ENCODE measurements at places on chromosomes 6 and 20.

GRCh38 chr20:38111366-38112232 is 53.5 kb downstream of the TGM2 start:
- DNase-seq, result no peak

DNA sequence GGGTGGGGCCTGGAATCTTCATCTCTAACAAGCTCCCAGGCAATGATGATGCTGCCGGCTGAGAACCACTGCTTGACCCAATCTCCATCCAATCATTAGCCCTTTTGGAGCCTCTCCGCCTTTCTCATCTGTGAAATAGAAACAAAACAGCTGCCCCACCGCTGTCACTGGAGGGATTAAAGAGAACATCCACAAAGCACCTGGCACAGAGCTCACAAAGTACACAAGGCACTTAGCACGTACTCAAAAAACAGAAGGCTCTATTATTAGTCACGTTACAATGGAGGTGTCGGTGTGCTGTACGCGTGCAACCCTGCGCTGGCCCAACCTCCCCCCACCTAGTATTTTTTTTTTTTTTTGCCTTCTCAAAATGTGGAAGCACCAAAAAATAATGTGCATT is 213.5 kb upstream of the ARID1B start:
- DNase-seq, result no peak

DNA sequence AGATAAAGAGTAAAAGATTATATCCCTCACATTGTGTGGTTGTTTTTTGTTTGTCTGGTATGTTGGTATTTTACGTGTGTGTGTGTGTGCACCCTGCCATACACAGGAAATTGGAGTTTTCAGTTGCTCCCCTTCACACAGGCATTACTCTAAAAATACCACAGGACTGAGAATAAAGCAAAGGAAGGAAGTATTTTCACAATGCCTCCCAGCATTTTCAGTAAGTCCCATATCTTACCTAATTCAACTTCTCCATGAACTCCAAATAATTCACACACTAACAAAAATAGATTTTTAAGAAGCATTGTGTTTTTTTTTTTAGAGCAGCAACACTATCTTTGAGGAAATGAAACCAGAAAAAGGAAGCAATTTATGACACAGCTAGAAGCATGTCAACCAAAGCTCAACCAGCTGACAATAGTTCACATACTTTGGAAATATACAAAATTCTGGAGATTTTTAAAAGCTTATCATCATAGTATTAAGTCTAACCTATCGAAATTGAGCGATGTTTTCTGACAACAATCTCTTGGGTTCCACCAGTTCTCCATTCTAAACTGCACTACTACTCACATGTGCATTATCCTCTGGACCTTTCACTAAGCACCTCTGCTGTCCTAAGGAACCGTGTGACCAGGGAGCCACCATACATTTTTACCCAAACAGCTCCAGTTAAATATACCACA is 2.1 kb downstream of the UBE2J1 start:
- DNase-seq, result no peak

DNA sequence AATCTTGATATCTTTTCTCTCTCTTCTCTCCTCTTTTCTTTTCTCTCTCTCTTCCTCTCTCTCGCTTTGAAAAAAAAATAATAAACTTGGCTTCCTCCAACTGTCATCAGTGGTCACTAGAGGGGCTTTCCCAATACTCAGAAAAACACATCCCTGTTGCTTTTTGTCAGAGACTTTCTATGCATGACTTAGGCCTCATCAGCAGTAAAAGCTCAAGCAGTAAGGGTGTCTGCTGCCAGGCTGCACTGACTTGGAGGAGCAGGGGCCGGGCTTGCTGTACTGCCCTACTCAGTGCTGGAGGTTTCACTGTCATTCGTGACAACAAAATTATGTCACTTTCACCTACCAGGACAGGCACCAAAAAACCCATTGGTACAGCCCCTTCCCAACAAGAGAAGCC is 272.0 kb downstream of the ADGB start:
- DNase-seq, result no peak

GRCh38 chr20:22819784-22820183 is 215.3 kb upstream of the SSTR4 start:
- DNase-seq, result no peak

DNA sequence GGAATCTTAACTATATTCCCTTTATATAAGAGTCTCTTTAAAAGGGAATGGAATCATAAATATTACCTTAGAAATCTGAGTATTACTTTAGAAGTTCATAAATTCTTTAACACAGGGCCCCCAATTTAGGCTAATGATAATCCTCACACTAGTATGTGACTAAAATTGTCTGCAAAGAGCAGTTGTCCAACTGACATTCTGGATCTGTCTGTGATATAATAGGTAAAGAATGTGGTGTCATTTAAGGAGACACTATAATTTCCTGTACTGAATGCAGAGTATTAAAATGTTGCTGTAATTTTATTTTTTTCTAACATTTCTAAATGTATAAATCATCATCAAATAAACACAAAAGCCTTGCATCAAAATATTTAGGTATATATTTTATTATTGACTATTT is 128.5 kb upstream of the DST start:
- DNase-seq, result no peak

Data from brain microvascular endothelial cell (primary cell).